ENCODE measurements at places on chromosomes 16 and 17. TPM values are rescaled to one million over a fixed set of nuclear protein-coding genes. Genes with fewer than 3 reads are reported as not detected.

- DNase-seq = no peak
These were observed 348.7 kb upstream of the TNRC6C start for GRCh38 chr17:77609553-77610517.

- DNase-seq = no peak
These were observed 31.4 kb upstream of the ADCY7 start for GRCh38 chr16:50234771-50235556.

GRCh38 chr16:4360538-4361021 lies 9.5 kb upstream of the PAM16 start:
- DNase-seq = no peak

DNA sequence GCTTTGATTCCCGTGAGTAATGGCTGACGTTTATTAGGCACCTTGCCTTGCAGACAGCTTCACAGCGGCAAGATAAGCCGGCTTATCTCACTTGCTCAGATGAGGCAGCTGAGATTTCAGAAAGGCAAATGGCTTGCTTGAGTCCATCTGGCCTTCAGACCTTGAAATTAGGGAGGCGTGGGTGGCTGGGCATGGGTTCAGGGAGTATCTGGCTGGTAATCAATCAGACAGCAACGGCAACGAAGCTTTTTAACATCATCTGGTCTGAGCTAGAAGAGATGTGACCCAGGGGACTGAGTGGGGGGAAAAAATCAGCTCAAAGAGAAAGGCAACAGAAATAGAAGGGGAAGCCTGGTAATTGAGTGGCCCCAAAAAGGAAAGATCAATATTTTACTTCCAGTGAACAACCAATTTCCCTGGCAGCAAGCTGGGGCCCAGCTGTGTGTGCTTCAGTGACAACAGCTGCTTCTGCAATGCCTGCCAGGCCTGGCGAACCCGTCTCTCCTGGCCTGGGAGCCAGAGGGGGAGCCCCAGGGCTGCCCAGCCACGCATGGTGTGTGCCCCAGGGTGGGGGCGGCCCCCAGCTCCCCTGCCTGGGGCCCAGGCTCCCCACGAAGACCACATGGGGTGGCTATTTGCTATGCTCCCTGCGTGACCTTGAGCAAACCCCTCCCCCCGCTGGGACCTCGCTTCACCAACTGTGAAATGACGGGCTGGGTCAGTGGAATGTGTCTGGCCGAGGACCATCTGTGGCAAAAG lies 34.0 kb downstream of the RAB11FIP4 start:
- DNase-seq = no peak

The PHB1 gene
- total RNA-seq = 99.8 TPM

The TBC1D28 gene
- total RNA-seq = not detected

The KRT9 gene
- total RNA-seq = not detected

DNA sequence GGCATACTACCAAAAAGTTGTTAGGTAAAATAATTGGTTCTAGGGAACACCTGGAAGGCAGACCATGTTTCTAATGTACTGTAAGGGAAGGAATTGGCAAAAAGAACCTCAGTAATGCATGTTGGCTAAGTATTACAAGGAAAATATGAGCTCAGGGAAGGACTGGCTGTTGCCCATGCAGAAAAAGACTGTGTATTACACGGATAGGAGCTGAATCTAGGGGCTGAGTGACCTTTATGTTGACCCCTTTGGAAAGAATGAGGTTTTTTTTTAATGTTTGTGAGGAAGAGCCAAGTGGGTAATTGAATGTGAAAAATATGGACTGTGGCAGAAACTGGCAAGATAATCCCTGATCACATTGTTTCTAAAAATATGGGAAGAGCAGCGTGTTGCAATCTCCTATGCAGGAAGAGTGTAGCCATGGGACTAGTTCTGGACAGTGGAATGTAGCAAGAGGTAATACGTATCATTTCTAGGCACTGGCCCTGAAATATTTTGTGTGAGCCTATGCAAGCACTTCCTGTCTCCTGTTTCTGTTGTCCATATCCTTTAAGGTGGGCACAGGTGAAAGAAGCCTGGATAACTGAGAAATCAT lies 95.1 kb upstream of the CNTNAP4 start:
- no peak for DNase-seq

All from glomerular endothelial cell (primary cell).